ENCODE measurements at places on chromosomes 3 and 15.

DNA sequence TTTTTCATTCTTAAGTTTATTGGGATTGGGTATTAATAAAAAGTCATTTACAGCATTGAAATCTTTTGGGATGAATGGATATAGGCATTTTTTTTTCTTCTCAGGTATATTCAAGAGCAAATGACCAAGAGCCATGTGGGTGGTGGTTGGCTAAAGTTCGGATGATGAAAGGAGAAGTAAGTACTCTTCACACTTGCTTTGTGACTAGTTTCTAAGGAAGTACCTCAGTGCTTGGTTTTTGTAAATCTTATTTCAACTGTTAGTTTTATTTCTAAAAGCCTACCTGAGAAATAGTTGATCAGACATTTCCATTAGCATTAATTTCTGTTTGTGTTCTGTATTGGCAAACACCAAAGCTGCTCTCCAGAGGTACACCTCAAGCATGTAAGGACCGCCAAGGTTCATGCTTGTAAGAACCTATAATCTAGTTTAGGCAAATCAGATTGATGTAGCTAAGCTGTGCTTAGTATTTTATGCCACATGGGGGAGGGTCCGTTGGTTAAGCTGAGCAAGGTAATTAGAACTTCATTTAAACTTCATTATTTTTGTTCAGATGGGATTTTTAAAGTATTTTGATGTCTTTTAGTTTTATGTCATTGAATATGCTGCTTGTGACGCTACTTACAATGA, 35.4 kb downstream of the FXR1 start:
- DNase-seq = no peak

GRCh38 chr3:53581671-53582070, 87.3 kb downstream of the CACNA1D start:
- no peak for DNase-seq

DNA sequence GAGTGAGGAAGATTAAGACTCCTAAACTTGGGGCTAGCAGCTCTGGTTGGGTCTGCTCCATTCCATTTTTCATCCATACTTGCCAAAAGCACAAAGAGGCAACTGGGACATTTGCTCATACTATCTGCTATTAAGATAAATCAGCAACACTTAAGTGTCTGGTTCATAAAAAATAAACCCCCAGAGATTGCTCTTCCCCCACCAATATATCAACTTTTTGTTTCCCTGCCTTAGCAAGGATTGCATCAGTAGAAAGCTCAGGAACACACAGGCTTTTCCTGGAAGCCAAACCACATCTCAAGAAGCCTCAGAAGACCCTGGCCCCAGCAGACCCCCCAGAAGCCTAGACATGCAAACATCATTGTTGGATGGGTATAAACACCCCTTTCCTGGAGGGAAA, 232.4 kb upstream of the WNT5A start:
- no peak for DNase-seq

DNA sequence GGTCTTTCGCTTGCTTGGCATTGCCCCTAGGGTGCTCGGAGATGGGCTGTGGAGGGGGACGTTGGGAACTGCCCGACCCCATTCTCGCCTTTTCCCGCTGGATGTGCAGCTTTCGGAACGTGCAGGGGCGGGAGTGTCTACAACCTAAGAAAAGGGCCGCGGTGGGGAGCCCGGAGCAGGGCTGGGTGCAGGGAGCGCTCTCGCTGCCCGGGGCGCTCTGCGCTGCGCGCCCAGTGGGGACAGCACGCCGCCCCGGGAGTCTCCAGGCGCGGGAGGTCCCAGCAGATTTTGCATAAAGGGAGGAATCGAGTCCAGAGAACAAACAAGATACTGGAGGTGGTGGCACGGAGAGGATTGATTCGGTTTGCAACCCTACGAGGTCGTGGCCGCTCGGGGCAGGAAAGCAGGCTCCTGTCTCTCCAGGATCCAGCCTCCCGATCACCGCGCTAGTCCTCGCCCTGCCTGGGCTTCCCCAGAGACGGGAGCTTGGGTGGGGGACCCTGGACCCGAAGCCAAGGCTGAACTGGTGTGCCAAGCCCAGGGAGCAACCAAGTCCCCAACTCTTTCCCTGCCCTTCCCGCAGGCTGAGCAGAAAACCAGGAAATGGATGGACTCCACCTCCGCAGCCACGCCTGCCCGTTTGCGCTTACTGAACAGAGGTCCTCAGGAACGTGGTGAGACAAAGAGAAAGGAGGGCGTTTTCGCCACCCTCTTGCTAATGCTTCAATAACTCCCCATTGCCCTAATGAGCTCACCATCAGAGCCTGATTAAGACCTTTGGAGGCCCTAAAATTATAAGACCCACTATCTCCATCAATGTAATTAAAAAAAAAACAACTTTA, 59.7 kb downstream of the NOX5 start:
- DNase-seq = no peak

DNA sequence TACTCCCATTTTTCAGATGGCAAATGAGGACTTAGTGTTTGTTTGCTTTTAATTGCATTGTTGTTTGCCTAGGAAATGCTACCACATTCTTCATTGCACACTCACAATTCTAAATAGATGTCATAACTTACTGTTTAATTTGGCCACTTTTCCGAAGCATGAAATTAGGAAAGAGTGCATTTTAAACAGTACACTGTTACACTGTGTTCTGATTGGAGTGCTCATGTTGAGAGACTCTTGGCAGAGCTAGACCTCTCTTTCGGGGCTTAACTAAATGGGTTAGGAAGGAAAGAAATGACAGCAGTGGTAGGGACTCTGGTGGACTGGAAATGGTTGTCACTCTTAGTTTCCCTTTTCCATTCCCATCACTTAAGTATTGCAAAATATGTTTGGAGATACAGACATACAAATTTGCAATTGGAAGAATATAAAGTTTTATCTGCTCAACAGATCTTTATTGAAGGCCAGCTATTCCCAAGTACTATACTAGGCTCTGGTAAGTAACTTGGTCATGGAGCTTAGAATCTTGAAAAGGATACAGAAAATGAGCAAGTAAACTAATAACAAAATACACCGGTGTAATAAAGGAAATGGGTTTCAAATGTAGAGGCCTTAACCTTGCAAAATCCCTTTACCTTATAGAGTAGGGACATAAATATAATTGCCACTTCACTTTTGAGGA, 90.2 kb downstream of the DCUN1D1 start:
- no peak for DNase-seq

- DNase-seq = no peak
Measured at GRCh38 chr3:148852271-148852992, 12.7 kb upstream of the CPA3 start.

GRCh38 chr15:95698230-95698629, 632.3 kb upstream of the NR2F2 start:
- no peak for DNase-seq

DNA sequence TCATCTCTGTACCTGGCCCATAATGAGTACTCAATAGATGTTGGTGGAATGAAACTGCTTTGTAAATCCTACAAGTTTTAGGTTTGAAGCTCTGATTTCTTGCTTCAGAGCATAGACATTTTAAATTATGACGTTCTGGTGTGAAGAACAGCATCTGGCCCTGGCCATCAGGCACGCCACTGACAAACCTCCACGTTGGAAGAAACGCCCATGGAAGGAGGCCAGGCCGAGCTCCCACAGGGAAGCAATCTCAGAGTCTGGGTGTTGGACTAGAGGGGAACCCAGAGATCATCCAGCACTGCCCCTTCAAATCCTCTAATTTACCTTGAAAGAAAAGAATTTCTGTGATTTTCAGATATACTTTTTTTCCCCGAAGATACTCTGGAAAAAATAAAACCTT, 328.1 kb upstream of the RGMA start:
- DNase-seq = no peak

- no peak for DNase-seq
Measured at GRCh38 chr3:144104679-144105078, 133.1 kb downstream of the DIPK2A start.

DNA sequence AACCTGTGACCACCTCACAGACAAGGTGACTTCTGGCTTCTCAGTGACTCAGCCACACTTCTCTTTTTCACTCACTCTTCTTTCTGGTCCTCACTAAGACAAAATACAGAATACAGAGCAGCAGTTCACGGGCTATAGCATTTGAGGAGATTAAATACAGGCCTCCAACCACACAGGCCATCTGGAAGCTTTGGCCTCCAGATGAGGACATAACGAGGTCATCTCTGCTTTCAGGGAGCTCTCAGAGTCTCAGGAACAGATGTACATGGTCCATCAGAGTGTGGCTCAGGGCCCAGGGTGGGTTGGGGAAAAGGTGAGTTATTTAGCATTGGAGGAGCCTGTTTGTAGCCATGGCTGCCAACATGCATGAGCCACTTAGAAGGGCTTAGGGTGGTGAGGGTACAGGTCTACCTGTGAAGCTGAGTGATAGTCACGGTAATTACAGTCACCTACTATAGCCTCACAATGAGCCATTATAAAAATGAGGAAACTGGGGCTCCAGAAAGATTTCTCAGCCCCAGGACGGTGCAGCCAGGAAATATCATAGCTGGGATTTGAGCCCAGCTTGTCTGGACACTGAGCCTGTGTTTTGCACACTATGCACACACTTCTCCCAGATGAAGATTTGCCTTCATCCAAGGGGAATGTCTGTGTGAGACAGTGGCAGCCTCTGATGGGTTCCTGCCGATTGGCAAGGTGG, 159.8 kb upstream of the CTDSPL start:
- no peak for DNase-seq

GRCh38 chr15:44529864-44530604, 6.9 kb upstream of the EIF3J start:
- no peak for DNase-seq

- DNase-seq = no peak
Measured at GRCh38 chr15:74392451-74392830, 25.0 kb upstream of the CYP11A1 start.

Measured in right renal pelvis (tissue), 4 donors.